Activated CD4-positive, CD25-positive, alpha-beta regulatory T cell (primary cell): ENCODE measurements at places on chromosomes 16 and 17.

DNA sequence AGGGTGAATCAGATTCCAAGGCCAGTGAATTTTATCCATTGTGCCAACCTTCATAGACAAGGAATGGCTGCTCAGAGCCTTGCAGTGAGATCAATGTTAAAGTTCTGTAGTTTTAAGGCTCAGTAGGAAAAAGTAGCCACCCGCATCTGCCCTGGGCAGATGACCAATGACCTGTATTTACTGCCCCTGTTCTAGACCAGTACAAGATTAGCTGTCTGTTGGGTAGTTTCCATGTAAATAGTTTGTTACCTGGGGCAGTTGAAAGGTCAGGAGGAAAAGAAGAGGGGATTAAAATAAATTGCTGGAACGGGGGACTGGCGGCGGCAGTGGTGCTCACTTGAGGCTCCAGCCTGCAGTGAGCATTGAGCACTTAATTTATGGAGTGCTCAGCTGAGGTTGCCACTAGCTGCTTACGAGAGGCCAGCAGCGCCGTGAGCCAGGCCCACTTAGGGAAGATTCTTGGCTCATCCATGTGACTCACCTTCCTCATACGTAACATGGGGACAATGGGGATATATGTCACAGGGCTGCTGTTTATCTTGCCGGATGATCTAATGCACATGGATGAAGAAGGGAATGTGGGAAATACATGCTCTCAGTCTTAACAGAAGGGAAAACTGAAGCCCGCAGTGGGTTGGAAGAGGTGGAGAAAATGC, 10.7 kb upstream of the NOS2 start:
- no peak for DNase-seq

- DNase-seq: no peak
Measured at GRCh38 chr16:1791943-1792812, 1.3 kb downstream of the IGFALS start.

DNA sequence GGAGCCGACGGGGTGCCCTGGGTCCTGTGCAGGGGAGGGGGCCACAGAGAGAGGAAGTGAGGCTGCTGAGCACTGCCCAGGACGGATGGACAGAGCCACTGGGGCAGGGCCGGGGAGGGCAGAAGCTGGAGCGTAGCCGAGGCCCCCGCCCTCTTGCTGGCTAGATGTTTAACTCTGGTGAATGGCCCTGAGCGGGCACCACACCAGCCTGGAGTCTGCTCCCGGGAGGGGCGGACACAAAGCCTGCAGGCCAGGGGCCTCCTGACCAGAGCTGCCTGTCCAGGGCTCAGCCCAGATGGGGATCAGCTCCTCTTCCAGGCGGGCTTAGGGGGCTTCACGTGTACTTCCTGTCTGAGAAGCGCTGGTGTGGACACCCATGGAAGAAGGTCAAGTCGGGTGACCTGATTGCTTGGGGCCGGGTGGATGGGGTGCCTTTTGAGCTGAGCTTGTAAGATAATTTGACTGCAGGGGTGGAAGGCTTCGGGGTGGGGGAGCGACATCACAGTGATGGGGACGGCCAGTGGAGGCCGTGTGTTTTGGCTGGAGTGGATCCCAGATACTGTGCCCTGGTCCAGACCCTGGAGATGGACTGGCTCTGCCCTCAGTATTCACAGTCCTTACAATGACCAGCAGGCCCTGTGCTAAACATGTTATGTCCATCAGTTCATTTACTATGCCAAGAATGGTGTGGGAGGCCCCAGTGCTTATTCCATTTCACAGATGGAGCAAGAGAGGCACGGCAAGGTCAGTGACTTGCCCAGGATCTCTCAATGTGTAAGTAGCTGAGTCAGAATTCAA, 33.7 kb upstream of the CIBAR2 start:
- DNase-seq: no peak

GRCh38 chr17:79830303-79830702, 8.9 kb downstream of the CBX4 start:
- no peak for DNase-seq

GRCh38 chr16:85301231-85301630, 189.0 kb upstream of the CIBAR2 start:
- no peak for DNase-seq

- no peak for DNase-seq
Measured at GRCh38 chr16:89742948-89743347, 21.6 kb downstream of the ZNF276 start.

- no peak for DNase-seq
Measured at GRCh38 chr17:45935197-45935709, 40.9 kb downstream of the MAPT start.

DNA sequence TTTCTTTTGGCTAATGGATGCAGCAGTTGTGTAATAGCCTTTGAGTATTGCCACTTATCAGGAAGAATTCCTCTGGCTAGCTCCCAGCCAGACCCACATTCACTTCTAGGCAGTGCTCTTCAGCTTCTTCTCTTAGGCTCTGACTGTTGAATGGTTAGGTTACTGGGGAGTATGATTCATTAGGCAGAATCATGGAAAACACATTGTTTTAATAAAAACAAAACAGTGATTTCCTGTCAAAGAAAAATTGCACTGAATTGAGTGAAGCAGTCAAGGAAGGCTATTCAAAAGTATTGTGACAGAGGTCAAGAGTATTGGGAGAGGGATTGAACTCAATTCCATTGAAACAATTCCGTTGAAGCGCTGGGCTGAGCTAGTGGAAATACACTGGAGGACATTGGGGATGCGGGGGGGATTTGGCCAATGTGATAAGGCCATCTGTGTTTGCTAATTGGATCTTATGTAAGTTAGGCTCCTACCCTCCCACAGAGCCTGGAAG, 68.0 kb downstream of the CNTNAP4 start:
- no peak for DNase-seq

DNA sequence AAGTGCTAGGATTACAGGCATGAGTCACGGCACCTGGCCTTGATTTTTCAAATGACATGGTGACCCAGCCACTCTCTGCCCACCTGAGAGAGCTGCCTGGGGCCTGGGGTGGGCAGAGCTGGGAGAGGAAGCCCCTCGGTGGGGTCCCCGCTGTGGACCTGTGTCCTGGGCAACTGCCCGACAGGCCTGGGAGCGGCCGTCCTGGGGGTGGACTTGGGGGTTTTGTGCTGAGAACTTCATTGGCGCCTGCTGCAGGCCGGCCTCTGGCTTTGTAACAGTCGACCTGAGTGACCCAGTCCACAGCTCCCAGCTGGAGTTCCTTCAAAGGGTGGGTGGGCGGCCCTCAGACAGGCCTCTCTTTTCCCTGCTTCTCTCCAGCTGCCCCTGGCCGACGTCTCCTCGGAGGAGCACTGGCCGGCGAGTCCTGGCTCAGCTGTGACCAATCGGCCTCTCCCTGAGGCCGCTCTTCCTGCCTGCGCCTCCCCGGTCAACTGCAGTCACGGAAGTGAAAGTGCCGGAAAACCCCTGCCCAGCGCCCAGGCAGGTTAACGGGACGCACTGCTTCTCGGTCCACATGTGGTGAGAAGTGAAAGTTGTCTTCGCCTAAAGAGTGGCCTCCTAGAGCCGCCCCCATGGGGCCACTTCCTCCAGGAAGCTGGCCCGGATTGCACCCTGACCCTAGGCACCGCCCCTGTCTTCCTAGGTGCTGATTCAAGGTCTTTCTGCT, 5.5 kb downstream of the CBFA2T3 start:
- no peak for DNase-seq

DNA sequence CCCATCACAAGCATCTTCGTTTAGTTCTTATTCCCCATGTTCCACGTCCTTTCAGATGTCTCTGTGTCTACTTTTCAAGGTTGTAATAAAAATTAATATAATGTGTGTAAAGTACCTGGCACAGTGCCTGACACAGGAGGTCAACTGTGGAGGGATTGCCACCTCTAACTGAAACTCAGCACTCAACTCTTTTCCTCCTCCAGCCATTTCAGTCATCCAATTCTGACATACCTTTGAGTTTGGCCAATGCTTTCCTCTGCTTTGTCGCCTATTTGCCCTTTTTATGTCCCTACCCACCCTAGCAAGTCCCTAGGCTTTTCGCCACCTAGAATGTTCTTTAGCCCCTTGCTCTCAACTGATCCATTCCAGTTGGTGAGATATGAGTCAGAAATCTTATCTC, 1.6 kb downstream of the UBE2Z start:
- no peak for DNase-seq

DNA sequence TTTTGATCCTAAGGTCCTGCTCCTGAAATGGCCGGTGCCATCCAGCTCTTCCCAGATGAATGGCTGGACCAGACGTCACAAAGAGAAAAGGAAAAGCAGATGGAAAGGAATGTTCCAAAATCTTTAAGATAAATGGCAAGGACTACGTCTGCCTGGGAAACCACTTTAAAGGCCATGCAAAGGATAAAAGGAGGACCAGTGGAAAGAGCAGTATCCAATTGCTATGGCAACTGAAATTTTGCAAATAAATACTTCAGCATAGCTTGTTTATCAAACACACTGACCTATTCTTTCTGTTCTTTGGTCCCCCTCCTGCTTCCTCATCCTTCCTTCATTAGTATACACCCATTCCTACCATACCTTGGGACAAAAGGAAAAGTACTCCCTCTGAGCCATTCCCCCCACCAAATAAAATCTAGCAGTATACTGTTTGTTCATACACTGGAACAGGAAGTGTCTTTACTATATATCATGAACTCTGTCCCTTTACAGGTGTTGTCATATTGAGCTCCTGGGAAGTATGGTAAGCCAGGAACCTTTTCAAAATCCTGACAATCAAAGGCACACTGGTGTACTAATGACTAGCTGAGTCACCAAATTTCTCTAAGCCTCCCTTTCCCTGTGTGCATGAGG, 37.2 kb upstream of the NUFIP2 start:
- no peak for DNase-seq

DNA sequence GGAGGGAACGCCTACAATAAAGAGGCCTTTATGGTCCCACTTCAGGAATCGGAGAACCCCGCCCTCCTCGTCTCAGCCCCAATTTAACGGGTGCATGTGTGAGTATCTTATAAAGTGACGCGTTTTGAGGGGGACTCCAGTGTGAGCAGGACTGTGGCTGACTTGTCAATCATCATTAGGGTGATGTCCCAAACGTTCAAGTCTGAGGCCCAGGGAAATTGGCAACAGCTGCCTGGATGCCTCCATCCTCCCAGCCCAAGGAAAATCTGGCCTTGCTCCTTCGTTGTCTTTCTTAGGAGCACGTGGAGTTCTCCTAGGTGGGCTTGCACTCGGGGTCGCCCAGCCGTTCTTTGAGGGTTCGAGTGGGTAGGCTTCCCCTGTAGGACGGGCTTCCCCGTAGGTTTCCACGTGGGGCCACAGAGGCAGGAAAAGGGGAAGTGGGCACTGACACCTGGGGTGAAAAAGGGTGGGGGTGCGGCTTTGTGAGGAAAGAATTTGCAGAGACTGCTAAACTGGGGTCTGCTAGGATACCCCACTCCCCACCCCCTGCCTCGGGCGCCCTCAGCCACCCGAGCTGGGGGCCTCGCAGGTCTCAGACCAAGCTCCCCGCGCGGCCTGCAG, 561 bp upstream of the HERPUD1 start:
- DNase-seq: no peak

- DNase-seq: no peak
Measured at GRCh38 chr16:56252835-56253234, 61.5 kb downstream of the GNAO1 start.

- no peak for DNase-seq
Measured at GRCh38 chr16:74577882-74578366, 29.0 kb downstream of the GLG1 start.

DNA sequence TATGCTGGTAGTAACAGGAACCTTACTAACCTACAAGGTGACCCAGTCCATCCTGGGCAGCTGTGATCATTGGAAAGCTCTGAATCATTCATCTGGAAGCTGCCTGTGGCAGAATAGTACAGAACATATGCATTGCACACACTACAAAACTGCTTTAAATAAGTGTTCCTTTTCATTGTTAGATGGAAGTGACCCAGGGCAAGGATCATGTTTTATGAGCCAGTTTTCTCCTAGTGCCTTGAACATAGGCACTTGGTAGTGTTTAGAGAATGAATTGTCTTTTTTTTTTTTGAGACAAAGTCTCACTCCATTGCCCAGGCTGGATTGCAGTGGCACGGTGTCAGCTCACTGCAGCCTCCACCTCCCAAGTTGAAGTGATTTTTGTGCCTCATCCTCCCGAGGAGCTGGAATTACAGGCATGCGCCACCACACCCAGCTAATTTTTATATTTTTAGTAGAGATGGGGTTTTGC, 55.4 kb downstream of the TENT4B start:
- no peak for DNase-seq

DNA sequence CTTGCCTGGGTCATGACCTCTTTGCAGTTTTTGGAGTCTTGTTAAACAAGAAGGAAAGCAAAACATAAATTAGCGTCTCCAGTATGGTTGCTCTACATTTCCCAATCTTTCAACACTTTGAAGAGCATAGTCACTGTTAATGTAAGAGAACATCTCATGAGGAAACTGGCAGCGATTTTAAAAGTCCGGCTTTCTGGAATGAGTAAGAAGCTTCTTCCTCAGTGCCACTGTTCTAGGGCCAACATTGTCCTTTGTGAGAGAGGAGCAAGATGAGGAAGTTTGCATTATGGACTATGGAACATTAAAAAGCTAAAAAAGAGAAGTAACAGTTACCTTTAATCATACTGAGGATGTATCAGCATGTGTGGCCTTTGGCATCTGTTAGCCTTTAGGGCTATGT, 73.1 kb downstream of the WNT3 start:
- no peak for DNase-seq

GRCh38 chr16:12059216-12059769, 82.8 kb downstream of the SNX29 start:
- DNase-seq: no peak

- no peak for DNase-seq
Measured at GRCh38 chr17:77280304-77281121, 139.7 kb downstream of the SEC14L1 start.

DNA sequence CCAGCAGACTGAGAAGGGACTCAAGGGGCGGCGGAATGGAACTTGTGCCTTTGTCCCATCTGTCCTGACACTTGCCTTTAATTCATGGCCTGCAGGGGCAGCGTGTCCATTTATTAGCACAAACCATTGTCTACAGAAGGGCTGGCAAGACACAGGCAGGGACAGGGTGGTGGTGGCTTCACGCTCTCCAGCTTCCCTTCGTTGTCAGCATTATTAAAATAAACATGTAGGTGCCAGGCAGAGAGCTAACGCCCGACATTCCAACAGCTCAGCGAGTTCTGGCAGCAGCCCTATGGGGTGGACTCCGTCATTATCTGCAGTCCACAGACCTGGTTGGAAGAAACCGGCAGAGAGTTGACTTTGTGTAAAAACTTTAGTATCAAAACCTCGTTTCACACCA, 16.3 kb downstream of the DNAI2 start:
- DNase-seq: no peak

GRCh38 chr17:82320956-82321927, 3.8 kb upstream of the CD7 start:
- DNase-seq: peak; percentile 66

DNA sequence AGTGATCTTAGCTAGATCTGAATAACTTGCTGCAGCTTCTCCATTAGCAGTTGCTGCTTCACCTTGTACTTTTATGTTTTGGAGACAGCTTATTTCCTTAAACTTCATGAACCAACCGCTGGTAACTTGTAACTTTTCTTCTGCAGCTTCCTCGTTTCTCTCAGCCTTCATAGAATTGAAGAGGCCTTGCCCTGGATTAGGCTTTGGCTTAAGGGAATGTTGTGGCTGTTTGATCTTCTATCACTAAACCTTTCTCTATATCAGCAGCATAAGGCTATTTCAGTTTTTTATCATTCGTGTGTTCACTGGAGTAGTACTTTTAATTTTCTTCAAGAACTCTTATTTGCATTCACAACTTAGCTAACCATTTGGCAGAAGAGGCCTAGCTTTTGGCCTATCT, 21.5 kb upstream of the TMEM92 start:
- DNase-seq: no peak

GRCh38 chr16:81544700-81545271, 100.2 kb downstream of the CMIP start:
- no peak for DNase-seq
